ENCODE measurements at places on chromosomes 11 and 22.

GRCh38 chr11:111173221-111173620 lies 72.3 kb upstream of the POU2AF2 start:
- no peak for DNase-seq

DNA sequence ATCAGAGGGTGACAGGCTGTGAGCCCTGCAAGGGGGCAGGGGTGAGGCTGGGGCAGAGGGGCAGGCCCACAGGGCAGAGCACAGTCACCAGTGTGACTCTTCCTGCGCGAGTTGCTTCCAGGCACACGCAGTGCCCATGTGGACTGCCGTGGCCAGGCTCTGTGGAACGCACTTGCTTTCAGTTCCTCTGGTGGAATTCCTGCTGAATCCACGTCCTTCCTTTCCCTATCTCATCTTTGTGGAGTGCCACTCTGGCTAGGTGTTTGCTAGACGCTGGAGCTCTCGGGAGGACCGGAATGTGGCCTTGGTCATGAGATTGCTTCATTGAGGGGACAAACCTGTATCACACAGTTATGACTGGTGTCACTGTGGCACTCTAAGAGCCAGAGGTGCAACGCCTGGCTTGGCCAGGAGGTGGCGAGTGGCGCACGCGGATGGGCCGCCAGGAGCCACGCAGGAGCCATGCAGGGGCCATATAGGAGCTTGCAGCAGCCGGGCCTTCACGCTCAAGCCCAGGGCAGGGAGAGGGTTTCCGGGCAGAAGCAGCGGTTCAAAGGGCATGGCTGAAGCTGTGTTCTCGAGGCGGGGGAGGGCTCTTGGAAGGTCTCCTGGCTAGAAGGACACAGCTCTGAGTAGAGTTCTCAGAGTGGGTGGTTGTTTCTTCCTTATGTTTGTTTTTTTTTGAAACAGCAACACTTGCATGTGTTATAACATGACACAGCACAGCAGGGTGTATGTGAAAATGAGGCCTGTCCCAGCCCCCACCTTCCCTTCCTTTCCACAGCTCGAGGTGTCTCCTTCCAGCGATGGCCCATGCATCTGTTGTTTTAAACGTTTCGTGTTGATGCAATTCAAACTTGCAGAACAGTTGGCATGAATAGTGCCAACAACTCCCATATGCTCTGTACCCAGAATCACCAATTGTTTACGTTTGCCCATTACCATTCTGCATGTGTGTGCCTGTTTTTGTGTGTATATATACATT lies 36.2 kb downstream of the TBC1D22A start:
- peak; percentile 64 for DNase-seq

DNA sequence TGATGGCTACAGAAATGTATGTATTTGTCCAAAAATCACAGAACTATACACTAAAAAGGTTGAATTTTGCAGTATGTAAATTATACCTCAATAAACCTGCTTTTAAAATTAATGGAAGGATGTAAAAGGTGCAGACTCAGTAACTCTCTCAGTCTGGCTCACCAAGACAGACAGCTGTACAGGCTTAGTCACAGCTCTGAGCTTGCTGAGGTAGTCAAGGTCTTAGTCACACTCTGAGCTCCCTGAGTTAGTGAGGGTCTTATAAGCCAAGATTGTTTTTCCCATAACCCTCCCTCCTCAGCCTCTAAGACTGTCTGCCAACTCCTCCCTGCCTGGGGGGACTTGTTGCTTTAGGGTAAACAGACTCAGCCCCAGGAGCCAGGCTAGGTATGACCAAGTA lies 59.3 kb upstream of the IZUMO1R start:
- no peak for DNase-seq

GRCh38 chr11:1299621-1300020 lies 9.8 kb downstream of the TOLLIP start:
- DNase-seq: no peak

GRCh38 chr11:121443688-121444275 lies 8.3 kb upstream of the SORL1 start:
- DNase-seq: no peak

- no peak for DNase-seq
Observed at GRCh38 chr11:58495906-58496305, 12.0 kb downstream of the OR5B21 start.

DNA sequence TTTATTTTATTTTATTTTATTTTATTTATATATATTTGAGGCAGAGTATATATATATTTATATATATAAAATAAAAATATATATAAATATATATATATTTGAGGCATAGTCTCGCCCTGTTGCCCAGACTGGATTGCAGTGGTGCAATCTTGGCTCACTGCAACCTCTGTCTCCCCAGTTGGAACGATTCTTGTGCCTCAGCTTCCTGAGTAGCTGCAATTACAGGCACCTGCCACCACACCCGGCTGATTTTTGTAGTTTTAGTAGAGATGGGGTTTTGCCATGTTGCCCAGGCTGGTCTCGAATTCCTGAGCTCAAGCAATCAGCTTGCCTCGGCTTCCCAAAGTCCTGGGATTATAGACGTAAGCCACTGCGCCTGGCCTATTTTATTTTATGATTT lies 31.4 kb downstream of the ACO2 start:
- no peak for DNase-seq

DNA sequence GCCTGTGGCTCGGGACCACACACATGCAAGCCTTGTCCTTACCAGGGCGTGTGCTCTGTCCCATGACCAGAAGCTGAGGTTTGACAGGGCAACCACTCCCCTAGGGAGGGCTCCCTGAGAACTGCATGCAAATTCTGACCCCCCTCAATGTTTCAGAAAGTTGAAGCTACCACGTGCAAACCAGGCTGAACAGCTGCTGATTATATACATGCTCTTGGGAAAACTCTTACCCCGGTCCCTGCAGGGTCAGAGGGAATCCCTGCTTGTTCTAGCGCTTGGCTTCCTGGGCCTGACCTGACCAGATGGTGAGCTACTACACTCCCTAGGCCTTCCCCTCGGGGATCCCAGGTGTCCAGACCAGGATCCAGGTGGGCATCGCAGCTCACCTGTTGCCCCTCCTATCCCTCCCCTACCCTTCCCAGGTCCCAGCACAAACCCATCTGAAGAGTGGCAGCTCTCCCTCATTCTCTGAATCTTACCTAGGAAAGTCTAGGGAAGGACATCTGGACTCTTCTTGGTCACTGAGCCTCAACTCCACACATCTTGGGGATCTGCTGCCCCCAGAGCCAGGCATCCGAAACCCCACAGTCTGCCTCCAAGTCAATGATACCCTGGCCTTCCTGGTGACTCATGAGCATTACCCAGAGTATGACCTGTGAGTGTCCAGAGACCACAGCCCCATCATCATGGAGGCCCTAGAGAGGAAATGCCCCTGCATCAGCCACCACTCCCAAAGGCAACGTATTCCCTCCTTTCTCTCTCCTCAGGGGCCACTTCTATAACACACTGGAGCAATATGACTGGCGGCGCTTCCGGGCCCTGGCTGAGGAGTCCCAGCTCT lies 61.5 kb downstream of the BTG4 start:
- DNase-seq: no peak

- DNase-seq: no peak
Observed at GRCh38 chr11:73439002-73439843, 63.0 kb downstream of the RELT start.

DNA sequence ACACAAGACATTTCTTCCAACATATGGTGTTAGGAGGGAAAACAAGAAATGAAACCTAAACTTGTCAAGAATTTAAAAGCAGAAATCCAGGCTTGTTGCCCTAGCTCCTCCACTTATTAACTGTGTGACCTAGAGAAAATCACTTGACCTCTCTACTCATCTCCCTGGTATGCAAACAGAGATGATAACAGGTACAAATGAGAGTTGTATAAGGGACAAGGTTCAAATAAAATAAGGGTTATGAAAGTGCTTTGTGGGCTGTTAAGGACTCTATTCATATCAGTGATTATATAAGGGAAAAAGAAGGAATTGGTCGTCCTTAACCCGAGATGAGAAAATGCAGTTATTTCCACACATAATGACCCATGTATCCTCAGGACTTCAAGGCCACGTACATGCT lies 372.7 kb upstream of the TENM4 start:
- DNase-seq: no peak

- no peak for DNase-seq
Observed at GRCh38 chr22:20661473-20661872, 112.4 kb upstream of the SERPIND1 start.

- DNase-seq: no peak
Observed at GRCh38 chr11:62976109-62976508, 8.7 kb downstream of the SLC22A6 start.

DNA sequence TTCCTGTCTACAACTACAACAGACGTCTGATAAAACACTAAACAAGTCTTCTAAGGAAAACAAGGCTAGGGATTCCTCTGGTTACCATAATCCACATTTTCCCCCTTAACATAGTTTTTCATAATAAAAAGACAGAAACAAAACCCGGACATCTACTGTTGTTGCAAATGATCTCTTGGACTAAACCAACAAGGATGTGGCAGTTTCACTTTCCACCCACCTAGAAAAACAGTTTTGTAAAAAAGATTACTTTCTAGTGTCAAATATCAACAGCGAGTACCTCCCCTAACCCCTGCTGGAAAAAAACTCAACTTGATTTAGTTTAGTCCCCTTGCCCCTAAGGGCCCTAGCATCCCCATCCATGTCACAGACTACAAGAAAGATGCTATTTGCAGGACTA lies 5.4 kb downstream of the GNG3 start:
- DNase-seq: no peak
